ENCODE measurements at places on chromosomes 12 and 14. TPM values are rescaled to one million over a fixed set of nuclear protein-coding genes. Genes with fewer than 3 reads are reported as not detected.

NEMF gene
- 54.4 TPM for polyA plus RNA-seq

SLC8A3 gene
- not detected for polyA plus RNA-seq

GRCh38 chr14:73824536-73824935 is 27.1 kb upstream of the PTGR2 start:
- no peak for DNase-seq

USP44 gene
- polyA plus RNA-seq: 1.9 TPM

DNA sequence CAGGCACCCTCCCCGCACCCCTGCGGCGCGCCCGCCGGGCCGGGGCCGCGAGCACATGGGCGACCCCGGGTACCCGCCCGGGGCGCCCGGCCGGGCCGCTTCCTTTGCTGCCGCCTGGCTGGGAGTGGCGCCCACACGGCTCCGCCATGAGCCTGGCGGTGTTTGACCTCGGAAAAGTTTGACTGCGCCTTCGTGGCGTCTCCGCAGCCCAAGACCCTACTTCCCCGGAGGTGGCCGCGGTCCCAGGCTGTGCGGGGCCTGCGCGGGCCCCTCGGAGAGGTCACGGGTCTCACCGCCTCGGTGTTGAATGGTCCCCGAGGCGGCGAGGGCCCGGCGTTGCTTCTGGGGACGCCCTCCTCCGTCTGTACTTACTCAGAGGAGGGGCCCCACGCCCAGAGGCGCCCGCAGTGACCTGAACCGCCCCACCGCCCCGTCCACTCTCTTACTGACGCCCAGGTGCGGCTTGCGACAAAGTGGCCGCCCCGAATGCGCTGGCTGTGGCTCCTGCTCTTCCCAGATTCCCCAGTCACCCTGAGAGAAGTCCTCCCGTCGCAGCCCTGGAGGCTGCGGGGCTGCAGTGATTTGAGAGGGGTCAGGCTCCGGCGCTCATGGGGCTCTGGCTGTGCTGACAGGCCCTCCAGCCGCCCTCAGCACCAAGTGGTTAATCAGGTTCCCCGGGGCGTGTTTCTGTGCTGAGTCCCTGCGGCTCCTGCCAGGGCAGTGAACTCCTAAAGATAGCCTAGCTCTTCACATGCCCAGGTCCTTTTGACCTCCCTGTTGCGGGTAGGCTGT is 5.8 kb downstream of the KMT5A start:
- peak; percentile 40 for DNase-seq

DNA sequence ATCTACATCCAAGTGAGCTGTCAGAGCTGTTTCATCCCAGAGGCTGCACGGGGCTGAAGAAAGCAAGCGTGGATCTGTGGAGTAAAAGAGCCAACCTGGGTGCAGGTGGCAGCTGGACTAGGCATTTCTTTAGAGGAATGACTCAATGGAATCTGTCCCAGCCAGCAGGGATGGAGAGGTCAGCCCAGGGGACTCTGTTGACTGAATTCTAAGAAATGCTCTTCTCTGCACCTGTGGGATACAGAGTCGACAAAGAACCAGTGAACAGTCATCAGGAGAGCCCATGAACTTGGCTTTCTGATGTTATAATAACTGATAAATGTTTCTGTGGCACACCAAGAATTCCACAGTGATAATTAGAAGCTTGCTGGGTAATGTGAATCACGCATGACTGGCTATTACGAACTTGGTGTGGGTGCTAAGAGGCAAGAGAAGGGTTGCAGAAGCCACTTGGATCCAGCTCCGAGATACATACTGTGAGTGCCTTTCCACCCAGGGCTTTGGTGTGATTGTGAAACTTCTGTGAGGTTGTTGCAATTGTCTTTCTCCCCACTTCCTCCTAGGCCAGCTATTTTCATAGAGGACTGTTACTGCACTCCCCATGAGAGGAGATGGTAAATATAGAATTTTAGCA is 16.2 kb downstream of the PYGL start:
- no peak for DNase-seq

GRCh38 chr12:108933949-108934348 is 54.1 kb downstream of the DAO start:
- no peak for DNase-seq

DNA sequence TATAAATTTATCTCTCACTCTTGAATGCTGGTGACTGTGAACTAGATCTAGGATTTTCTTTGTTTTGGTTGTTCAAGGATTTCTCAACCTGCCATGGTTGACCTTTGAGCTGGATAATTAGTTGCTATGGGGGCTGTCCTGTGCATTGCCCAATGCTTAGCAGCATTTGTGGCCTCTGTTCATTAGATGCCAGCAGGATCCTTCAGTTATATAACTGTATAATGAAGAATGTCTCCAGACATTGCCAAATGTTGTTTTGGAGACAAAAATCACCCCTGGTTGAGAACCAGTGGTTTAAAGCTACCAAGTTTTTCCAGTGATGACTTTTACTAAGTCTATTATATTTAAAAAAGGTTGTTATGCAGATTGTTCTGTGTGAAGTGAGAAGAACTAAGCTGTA is 147.9 kb upstream of the STXBP6 start:
- DNase-seq: no peak
